NCI-H1417 (cell line): ENCODE measurements at places on chromosomes 13 and 19.
A peak's percentile ranks its signal among the peaks of the same experiment; 100 is the strongest.

DNA sequence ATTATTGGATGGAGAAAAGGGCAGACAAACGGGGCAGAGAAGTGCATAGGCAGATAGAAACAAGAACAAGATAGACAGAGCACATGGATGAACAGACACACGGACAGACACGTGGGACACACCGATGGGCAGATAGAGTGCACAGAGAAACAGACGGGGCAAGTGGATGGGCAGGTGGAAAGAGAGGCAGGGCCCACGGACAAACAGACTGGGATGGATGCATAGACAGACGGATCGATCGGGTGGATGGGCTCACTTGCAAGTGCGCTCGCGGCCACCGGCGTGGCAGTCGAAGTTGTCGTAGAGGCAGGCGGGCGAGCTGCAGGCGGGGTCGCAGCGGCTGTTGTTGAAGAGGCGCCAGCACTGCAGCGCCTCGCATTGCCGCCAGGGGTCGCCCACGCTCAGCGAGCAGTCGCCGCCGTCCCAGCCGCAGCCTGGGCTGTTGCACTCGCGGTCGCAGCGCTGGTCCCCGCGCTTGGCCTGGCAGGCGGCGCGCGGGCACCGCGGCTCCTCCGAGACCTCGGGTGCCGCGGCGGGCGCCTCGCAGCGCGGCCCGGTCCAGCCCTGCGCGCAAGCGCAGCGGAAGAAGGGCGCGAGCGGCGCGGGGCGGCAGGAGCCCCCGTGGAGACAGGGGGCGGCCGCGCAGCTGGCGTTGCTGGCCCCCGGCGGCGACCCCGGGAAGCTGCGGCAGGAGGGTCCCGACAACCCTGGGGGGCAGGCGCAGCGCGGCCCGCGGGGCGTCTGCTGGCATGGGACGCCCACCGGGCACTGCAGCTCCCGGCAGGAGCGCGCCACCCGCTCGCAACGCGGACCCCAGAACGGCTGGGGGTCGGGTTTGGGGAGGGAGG is 23.3 kb downstream of the NOTCH3 start:
- DNase-seq: peak; percentile 56

DNA sequence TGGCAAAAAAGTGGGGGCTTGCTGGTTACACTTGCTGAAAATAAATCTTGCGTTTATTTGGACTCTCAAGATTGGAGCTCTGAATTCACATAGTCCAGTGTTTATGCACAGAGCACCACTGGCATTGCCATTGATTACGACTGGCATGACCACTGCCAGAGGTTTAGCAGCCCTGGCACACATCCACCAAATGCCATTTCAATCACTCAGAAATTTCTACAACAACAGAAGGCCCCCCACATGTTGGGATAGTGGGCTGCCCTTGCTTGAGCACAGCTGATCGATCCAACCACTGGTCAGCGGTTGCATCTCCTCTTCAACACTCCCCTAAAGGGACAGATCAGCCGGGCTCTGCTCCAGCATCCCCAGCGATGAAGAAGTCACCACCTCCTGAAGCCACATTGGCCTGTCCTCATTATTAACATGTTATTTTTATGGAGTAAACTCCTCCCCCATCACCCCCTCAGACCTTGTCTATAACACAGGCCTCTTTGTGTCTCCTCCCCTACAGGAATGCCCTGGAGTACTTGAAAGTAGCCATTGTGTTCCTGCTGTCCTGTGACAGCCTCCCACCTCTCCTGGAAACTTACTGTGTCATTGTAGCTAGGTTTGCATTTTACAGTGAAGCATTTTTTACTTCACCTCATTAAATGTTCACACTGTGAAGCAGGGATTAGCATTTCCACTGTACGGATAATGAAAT is 51.3 kb downstream of the CDADC1 start:
- no peak for DNase-seq

GRCh38 chr19:17235971-17236777 is 9.5 kb downstream of the NR2F6 start:
- no peak for DNase-seq

- DNase-seq: no peak
Observed at GRCh38 chr13:43139211-43139610, 115.8 kb downstream of the DNAJC15 start.

DNA sequence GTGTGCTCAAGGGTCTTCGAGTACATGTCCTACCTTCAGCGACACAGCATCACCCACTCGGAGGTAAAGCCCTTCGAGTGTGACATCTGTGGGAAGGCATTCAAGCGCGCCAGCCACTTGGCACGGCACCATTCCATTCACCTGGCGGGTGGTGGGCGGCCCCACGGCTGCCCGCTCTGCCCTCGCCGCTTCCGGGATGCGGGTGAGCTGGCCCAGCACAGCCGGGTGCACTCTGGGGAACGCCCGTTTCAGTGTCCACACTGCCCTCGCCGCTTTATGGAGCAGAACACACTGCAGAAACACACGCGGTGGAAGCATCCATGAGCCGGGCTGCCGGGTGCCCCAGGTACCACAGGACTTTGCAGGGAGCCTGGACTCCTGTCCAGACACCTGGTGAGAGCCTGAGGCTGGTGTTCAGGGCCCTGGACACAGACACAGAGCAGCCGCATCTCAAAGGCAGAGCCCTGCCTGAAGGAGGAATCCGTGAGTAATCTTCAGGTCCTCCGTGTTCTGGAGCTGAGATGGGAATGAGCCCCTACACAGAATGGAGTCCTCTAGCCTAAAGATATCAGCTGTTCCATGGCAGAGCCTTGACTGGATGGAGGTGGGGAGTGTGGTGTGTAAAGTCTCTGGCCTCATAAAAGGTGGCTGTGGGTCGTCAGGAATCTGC is 1.5 kb downstream of the ZNF581 start:
- no peak for DNase-seq

DNA sequence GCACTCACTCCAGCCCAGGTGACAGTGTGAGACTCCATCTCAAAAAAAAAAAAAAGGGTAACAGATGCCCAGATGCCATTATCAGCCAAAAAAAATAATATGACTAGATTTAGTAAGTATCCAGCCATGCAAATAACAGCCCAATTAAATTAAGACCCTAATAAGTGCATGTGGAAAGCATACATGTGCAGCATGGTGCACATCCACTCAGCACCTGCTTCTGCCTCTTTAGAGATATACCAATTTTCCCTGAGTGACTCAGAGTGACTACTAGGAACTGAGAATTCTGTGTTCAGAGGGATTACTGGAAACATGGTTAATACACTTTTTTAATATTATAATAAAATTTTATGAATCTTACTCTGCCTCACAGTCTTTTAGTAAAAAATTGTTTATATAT is 29.8 kb upstream of the ZNF675 start:
- DNase-seq: no peak

DNA sequence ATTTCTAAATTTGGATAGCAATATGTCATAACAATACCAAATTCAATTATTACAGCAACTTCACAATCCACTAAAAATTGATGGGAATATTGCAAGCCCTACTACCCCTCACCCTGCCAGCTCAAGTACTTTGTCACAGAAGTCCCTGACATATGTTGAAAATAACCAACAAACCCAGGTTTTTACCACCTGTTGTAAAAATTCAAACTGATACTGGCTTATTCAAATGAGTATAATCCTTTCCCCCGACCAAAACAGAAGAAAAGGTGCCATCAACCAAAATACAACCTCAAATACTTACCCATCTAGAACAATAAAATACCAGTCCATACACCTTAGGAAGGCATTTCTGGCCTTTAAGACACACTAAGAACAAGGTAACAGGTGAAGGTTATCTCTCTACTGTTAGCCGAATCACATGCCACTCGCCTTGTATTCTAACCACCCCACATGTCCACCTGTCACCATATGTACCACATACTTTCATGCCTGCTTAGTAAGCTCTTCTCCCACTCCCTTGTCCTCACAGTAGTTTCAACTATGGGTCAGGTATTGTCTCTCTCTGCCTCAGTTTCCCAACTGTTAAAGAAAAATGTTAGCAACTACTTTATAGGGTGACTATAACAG is 53.1 kb downstream of the USP12 start:
- no peak for DNase-seq
